ENCODE measurements at places on chromosomes 12 and 14.

GRCh38 chr12:1911598-1912575 is 6.6 kb downstream of the CACNA2D4 start:
- peak; percentile 51 for DNase-seq

DNA sequence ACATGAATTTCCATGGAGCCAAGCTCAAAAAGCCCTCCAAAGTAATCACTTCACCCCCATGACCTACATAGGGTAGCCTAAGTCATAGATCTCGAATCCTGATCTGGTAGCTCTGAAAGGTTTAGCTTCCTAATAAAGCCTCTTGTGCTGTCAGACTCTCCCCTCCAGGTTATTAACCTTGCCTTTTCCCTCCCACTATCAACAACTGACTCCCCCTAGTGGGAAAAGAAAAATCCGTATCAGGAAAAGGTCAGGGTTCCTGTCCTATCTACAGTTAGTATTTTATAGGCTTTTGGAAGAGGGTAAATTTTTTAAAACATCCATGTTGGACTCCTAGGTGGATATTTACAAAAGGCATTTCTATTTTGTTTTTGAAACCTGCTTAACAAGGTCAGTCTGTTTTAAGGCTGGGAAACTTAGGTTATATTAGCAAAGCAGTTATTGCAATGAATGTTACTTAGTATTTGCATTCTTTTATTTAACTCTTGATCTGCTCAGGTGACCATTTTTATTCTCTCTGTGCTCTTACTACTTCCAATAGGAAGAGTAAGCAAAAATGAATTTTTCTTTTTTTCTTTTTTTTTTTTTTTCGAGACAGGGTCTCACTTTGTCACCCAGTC is 8.0 kb downstream of the YY1 start:
- no peak for DNase-seq

DNA sequence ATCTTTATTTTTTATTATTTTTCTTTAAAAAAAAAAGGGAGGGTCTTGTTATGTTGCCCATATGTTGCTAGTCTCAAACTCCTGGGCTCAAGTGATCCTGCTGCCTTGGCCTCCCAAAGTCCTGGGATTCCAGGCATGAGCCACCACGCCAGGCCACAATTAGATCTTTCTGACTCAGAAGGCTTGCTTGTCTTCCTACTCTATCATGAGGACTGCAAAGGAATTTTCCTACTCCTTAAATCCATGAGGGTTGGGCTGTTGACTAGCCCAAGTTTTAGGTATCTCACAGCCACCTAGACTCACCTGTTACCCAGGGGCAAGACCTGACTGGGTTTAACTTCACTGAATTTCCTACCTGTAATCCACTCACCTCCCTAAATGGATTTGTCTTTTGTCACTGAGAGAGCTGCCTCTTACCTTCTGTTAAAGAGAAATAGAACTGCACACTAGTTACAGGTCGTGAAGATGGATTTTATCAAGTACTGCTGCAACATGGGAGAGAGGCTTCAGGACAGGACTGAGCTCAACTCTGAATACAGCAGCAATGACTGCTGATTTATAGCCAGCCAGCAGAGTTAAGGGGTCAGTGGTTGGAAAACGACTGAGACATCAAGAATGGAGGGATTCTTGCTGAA is 72.3 kb downstream of the B4GALNT3 start:
- no peak for DNase-seq

DNA sequence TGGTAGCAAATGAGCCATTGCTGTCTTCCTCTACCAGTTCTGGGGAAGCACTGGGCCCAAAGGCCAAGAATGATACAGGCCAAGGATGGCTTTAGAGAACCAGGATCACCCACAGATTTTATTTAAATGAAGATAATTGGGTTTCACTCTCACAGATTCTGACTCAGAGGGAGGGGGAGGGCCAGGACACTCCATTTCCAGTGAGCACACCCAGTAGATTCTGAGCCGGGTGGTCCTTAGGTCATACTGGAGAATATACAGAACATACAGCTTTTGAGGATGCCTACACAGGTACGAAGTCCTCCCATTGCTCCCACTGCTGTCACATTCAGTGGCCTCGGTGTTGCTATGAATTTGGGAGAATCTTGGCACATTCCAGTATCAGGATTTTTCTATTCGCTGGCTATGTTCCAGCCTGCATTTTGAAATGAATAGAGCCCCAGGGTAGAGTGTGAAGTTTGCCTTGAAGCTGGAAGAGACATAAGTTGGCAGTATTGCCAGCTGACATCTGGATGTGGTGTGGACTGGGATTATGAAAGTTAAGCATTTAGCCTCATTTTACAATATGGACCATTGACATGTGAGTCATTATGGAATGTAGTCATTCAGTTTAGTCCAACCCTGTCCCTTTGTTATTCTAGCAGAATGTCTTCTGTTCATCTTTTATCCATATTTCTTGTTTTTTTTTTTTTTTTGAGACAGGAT is 45.8 kb upstream of the POC1B start:
- DNase-seq, result no peak

GRCh38 chr14:88554457-88555286 is at the start of gene PTPN21:
Gene PTPN21 (minus strand): TSS chr14:88555007. CDS start chr14:88550417, 4,590 bp downstream.
- peak; percentile 88 for DNase-seq

- DNase-seq, result peak; percentile 50
Measured at GRCh38 chr12:122099280-122099749, 20.8 kb downstream of the MLXIP start.

DNA sequence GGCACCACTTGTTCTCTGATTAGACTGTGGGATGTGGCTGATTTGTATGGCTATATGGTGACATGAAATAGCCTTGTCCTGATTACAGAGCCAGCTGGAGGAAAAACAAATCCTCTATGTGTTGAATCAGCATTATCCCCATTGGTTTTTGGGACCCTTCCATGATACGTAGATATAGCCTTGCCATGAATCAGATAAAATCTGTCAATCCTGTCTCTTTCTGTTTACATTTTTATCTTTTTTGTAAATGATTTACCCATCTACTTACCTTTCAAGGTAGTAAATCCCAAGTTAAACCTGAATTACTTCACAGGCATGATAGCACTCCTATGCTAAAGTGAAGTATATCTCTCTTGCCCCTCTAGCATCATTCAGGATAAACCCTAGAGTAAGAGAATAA is 789.3 kb downstream of the TMTC2 start:
- DNase-seq, result no peak

DNA sequence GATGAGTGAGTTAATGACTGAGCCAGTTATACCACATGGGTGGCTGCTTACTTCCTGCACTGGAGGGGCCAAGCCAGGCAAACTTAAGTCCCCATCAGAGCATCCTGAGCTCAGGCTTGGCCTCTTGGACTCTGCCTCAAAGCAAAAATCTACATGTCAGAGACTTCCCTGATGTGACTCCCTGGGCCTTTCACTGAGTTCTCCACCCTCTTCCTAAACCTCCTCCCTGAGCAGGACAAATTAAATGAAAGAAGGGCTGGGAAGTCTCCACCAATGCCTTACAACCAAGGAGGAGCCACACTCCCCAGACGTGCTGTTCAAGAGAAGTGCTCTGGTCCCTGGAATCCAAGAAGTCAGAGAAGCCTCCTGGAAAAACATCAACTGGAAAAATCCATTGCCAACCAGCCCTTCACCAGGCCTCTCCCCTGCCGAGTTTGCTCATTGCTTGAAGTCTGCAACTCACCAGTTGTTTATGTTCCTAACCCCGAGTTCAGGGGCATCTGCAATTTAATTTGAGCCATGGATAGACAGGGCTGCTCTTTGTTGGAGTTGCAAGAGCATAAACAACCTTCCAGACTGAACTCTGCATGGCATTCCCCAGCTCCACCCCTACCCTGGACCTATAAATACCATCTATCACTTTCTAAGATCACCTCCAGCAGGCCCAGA is 160.5 kb downstream of the ANO2 start:
- DNase-seq, result peak; percentile 33

GRCh38 chr12:25769082-25769945 is 189.2 kb upstream of the RASSF8 start:
- DNase-seq, result no peak

DNA sequence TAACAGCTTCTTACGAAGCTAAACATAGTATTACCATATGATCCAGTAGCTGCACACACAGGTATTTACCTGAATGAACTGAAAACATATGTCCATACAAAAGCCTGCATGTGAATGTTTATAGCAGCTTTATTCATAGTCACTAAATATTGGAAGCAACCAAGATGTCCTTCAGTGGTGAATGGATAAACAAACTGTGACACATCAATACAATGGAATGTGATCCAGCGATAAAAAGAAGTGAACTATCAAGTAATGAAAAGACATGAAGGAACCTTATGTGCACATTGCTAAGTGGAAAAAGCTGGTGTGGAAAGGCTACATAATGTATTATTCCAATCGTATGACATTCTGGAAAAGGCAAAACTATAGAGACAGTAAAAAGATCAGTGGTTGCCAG is 38.1 kb upstream of the JDP2 start:
- DNase-seq, result no peak

- DNase-seq, result no peak
Measured at GRCh38 chr12:126558810-126559209, 1493.6 kb downstream of the AACS start.

DNA sequence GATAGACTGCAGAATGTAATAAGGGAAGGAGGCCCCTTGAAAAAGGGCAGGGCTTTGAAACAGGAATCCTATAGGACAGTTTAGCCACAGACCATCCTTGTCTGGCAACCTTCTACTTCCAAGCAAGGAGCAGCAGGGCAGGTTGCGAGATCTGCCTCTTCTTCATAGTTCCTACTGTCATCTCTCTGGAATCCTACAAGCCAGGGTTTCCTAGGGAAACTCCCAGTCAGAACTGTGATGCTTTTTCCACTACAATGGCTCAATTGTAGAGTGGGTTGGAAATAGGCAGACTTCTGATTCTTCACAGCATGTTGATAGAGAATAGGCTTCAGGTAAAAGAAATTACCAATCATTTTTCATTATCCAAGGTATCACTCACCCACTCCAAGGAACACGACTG is 186.3 kb downstream of the DACT1 start:
- DNase-seq, result peak; percentile 78

- no peak for DNase-seq
Measured at GRCh38 chr14:101833045-101833444, 71.5 kb downstream of the PPP2R5C start.

- no peak for DNase-seq
Measured at GRCh38 chr14:71012888-71013287, 105.6 kb downstream of the PCNX1 start.

DNA sequence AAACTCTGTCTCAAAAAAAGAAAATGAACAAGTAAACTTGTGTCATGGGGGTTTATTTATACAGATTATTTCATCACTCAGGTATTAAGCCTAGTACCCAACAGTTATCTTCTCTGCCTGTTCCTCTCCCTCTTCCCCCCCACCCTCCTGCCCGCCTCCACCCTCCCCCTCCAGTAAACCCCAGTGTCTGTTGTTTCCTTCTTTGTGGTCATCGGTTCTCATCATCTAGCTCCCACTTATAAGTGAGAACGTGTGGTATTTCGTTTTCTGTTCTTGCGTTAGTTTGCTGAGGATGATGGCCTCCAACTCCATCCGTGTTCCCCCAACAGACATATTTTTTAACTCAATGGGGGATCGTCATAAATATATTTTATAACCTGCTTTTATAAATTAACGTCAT is 12.3 kb downstream of the IL31 start:
- DNase-seq, result no peak

Measured in islet precursor cell (in vitro differentiated cells).